ENCODE measurements at places on chromosomes 5 and 9.

DNA sequence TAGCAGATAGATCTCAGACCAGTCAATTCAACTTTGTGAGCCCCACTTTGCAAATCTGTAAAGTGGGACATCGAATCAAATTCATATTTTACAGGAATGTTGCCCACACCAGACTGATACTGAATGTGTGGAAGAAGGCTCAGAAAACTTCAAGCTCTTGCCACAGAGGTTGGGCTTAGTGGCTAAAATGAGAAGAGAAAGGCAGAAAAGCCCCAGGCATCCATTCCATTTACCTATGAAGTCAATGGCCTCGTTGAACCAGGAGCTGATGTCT is 1.7 kb downstream of the DUSP1 start:
- DNase-seq = no peak

GRCh38 chr5:62937661-62938558 is 359.3 kb downstream of the LRRC70 start:
- no peak for DNase-seq

- no peak for DNase-seq
These were observed 68.7 kb downstream of the ACTL7B start for GRCh38 chr9:108786901-108787689.

GRCh38 chr9:128448746-128449145 is 7.1 kb upstream of the ODF2 start:
- no peak for DNase-seq

DNA sequence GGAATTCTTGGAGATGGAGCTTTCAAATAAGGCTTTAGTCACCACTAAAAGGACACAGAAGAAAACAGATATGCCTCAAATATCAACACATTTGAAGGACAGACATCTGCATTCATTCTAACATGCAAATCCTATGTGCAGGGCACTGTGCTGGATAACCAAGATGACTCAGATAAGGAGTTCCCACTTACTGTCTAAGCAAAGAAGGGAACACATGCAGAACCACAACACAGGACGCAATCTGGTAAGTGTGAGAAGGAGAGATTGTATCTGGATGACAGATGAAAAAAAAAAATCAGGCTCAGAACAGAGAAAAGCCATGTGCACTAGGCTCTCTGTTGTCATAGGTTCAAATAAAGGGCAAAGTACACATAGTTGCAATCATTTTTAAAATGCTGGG is 42.5 kb downstream of the ELAVL2 start:
- DNase-seq = no peak

DNA sequence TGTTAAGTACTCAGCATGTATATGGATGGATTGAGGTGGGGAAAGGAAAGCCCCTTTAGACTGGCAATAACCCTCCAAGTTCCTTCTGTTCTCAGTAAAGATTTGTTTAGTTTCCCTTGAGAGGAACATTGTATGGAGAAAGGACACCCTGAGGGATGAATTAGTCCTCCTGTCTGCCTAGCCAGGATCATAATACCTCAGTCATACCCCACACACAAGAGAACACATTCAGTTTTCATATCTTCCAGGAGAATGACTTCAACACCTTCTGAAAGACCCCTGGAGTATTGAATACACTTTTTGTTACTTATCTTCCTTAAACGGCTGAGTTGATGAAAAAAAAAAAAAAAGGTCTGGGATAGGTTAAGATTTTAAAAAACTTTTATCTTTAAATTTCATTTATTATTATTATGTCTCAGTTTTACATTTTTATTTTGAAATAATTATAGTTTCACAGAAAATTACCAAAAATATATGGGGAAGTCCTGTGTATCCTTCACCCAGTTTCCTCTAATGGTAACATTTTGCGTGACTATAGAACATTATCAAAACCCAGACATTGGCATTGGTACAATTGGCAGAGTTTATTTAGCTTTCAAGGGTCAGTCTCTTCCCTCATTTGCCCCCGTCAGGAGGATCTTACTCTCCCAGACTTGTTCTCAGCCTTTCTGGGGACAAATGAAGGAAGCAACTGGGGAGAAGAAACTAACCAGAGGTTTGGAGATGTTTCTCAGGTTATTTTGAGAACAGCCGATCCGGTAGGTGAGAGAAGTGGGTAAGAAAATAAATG is 88.0 kb downstream of the ACTBL2 start:
- DNase-seq = no peak

DNA sequence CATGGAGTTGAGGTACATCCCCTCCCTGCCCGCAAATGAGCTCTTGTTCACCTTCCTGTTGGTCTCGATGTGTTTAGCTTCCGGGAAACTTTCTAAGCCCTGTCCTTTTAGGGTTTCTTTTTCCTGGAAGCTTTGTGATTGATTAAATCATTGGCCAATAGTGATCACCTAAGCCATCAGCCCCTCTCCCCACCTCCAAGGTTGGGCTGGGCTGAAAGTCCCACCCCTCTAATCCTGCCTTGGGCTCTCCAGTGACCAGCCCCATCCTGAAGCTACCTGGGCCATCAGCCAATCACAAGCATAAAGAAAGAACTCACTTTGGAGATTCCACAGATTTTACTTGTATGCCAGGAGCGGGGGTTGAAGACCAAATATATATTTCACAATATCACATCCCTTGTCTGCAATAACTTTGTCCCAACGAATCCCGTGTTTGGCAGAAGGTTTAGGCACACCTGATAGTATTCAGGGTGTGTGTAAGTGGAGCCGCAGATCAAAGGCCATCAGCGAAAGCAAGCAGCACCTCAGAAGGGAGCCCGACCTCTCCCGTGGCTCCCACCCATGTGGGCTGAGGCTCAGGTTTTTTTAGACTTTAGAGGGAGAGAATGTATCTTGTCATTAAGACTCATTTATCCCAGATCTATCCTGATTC is 20.4 kb downstream of the ROPN1L start:
- no peak for DNase-seq

GRCh38 chr9:78821126-78821822 is 524.3 kb downstream of the PSAT1 start:
- no peak for DNase-seq

- DNase-seq = no peak
These were observed 47.1 kb downstream of the EHMT1 start for GRCh38 chr9:137665697-137666512.

GRCh38 chr9:27394154-27394825 is 97.3 kb upstream of the EQTN start:
- DNase-seq = no peak

- no peak for DNase-seq
These were observed 31.0 kb downstream of the TNPO1 start for GRCh38 chr5:72847439-72847838.

DNA sequence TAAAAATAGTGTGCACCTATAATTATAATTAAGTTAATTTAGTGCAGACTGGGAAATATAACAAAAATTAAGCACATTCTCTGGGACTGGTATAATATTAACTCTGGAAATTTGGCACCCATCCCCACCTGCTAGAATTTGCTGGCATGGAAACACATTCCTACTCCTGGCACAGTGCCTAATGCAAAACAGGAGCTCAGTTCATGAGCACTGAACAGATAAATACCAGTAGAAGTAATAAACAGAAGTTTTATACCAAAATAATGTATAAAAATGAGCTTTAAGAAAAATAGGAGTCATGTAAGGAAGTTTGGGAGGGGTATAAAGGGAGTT is 23.7 kb upstream of the NPR3 start:
- no peak for DNase-seq

DNA sequence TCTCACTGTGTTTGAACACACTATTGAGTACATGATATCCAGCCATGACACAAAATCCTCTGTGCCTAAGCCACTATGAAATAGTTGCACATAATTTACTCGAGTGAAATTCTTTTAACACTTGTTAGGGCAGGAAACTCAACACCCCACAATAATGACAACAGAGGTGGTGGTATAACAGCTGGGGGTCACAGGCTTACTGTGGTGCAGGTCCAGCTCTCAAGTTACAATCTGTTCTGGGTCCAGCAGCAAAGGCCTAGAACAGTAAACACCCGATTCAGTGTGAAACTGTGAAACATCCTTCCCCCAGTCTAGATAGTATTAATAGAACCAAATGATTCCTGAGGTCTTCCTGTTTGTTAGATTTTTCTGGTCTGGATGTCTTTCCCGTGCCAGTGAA is 102.9 kb upstream of the APC start:
- DNase-seq = no peak

- no peak for DNase-seq
These were observed 370.8 kb upstream of the MEF2C start for GRCh38 chr5:89253666-89254352.

DNA sequence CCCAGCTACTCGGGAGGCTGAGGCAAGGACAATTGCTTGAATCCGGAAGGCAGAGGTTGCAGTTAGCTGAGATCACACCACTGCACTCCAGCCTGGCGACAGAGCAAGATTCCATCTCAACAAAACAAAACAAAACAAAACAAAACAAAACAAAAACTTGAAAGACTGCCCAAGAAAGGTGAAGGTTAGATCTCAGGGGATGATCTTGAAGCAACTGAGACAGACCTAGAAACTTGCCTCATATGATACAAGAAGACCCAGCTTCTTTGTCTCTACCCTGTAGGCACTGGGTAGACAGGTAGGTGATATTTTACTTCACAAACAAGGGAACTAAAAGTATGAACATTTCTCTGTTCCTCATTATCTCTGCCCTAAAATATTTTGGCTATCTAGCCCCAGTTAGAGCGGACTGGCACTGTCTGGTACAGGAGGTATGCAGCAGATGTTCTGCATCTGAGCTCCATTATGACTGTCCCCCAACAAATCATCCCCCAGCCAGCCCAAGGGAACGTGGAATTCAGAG is 26.3 kb upstream of the SHOC1 start:
- no peak for DNase-seq

DNA sequence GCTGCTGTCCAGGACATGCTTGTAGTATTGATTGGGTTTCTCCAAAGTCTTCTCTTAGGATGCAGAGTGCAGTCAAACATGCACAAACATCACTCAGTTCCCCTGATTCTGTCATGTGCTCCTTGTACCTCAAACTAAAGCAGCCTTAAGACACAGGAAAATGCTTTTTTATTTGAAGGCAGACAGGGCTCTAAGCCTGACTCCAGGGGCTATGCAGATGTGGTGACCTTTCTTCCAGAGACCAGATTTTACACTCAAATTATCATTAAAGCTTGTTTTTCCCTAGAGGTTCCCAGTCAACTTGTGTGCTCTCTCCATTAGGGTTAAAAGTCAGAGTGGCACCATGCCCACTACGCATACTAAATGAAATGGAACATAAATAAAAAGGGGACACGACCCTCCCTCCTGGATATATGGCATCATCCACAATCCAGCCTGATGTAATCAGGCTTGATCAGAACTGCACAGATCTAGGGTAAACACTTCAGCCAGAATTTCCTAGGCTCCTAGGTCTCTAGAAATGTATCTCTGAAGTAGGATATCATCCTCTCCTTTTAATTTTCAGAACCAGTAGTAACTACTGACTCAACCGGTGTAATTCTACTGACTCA is 771.1 kb downstream of the NR2F1-AS1 start:
- DNase-seq = no peak

- DNase-seq = no peak
These were observed 105.1 kb downstream of the MAST4 start for GRCh38 chr5:66701244-66701643.

DNA sequence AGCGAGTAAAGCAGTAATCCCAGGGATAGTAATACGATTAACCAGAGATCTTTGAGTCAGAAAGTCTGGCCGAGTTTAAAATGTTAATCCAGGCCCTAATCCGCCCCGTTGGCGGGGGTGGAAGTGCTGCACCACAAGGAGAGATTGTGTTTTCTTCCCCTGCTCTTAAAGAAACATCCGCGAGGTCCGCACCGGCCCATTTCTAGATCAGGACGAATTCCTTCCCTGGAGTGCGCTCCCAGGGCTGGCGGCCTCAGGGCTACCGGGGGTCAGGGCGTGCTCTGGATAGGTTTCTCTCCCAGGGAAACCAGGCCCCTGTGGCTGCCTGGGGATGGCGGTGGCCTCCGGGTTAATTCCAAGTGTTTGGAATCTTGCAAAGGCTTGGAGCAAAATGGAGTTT is 9.3 kb upstream of the NEUROG1 start:
- no peak for DNase-seq

GRCh38 chr9:2039294-2040180 is 24.4 kb downstream of the SMARCA2 start:
- DNase-seq = no peak

DNA sequence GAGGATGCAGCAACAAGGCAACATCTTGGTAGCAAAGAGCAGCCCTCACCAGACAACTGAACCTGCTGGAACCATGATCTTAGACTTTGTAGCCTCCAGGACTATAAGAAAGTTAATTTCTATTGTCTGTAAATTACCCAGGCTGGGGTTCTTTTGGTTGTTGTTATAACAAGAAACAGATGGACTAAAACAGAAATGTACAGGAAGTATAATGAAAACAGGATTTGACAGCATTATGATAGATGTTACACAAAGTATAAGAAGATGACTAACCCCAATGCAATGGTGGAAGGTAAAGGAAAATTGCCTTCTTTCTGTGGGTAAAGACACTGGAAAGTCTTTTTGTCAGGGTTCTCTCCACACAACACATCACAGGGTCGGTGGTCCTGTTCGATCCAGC is 204.2 kb downstream of the SGCD start:
- DNase-seq = no peak

DNA sequence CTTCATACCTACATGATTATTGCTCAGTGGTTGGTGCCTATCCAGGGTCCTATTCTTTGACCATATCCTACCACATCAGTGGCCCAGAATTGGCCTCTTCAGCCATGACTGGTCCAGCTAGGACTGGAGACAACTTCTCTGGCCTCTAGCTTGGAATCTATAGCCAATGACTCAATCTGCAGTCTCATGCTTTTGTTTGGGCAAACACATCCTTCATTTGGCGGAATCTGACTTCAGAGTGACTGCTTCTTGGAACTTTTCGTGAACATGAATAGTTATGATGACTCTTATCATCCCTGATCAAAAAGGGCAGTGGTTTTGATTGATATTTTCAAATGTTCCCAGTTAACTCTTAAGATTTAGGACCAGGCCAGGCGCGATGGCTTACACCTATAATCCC is 134.1 kb downstream of the PAPPA start:
- DNase-seq = no peak

DNA sequence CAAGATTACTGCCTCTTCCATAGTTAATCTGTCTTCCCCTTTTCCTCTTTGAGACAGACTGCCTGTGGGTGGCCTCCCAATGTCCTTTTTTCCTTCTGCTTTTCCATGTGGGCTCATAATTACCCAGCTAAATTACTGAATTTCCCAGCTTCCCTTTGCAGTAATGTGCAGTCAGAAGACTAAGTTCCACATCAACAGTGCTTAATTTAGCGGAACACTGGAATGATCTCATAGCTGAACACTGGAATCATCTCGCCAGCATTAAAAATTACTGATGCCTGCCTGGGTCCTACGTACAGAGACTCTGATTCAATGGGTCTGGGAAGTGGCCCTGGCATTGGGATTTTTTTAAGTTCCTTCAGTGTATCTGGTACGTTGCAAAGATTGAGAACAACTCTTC is 84.3 kb downstream of the DNAH5 start:
- DNase-seq = no peak

Data from stimulated activated CD8-positive, alpha-beta memory T cell treated with anti-CD3 and anti-CD28 coated beads, Interleukin-15, amount 100 ng/mL, for 4 hours (primary cell).